ENCODE measurements at places on chromosomes 16 and 17. TPM values are rescaled to one million over a fixed set of nuclear protein-coding genes. Genes with fewer than 3 reads are reported as not detected.

The TNFSF13 gene
- total RNA-seq = 5.0 TPM

The P2RX1 gene
- 0.88 TPM for total RNA-seq

The CD79B gene
- 2.4 TPM for total RNA-seq

The SLC38A8 gene
- total RNA-seq = not detected

The ITGA2B gene
- not detected for total RNA-seq

The PRSS33 gene
- total RNA-seq = not detected

GRCh38 chr17:82536512-82537201, 17.1 kb downstream of the FOXK2 start:
- no peak for DNase-seq

DNA sequence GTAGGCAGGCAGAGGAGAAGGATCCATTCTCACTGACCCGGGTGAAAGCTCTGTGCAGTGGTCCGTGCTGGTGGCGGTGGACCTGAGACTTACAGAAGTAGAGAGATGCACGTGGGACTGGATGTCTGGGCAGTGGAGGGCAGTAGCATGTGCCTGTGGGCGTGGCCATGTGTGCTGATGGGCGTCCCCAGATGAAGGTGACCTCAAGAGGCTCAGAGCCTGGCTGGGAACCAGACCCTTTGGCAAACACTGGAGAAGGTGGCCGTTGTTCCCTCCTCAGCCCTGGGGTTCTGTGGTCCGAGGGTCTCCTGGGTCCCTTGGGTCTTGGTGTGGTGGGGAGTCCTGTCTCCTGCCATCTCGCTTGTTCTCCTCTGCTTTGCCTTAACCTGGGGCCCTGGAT, 15.6 kb downstream of the WSCD1 start:
- DNase-seq = no peak

DNA sequence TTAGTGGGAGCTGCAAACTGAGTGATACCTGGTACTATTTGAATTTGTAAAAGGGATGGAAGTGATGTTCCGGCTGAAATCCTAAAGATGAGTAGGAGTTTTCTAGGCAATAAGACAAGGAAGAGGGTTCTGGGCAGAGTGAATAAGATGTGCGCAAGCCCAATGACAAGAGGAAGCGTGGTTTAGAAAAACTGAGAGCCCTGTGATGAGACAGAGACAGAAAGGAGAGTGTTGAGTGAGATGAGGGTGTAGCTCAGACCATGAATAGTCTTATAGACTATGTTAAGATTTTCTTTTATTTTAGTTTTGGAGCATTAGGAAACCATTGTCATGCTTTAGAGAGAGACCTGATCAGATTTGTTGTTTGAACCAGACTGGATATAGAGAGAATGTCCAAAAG, 50.2 kb downstream of the COX10 start:
- no peak for DNase-seq

GRCh38 chr16:52963212-52963854, 89.4 kb downstream of the CHD9NB start:
- DNase-seq = no peak

- DNase-seq = no peak
Observed at GRCh38 chr16:4373909-4374742, 2.5 kb downstream of the VASN start.

GRCh38 chr16:86133847-86134375, 234.9 kb downstream of the IRF8 start:
- DNase-seq = no peak

- DNase-seq = no peak
Observed at GRCh38 chr16:83402160-83402814, 405.5 kb upstream of the HSBP1 start.

GRCh38 chr17:48593840-48594537, 410 bp upstream of the HOXB5 start:
- DNase-seq = peak; percentile 81

DNA sequence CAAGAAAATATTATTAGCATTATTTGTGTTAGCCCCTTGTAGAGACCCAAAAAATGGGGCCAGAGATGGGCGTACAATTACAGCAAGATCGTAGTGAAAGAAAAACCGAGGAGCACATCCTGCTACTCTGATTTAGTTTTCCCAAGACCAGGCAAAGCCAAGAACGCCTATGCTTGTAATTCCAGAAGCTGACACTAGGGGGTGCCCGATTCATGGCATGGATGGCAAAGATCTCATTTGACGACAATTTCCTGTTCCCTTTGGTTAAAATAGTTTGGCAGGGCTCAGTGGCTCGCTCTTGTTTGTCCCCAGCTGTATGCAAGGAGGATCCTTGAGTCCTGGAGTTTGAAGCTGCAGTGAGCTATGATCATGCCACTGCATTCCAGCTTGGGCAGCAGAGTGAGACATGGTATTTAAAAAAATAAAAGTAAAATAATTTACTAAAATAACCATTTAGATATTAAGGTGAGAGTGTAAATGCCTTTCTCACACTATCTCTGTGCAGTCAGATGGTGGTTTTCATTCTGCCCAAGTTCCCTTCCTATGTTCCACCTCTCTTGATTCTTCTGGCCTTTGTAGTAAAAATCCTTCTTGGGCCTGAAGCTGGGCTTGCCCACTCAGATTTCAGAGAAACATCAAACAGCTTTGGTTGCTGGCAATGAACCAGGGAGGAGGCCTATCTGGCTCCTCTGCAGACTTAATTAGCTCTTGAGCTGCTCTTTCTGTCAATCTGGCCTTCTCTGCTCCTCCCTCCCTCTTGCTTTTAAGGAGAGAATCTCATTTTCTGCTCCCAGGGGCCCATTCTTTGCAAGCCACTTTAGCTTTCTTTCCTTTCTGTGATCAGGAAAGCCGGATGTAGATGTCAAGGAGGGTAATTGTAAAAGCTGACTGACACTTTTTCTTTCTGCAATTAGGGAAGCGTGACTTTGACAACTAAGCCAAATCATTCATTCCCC, 31.2 kb downstream of the TMEM238L start:
- no peak for DNase-seq

GRCh38 chr16:74995986-74996385, 2.8 kb upstream of the ZNRF1 start:
- DNase-seq = no peak

GRCh38 chr17:77602062-77602746, 356.3 kb upstream of the TNRC6C start:
- no peak for DNase-seq

GRCh38 chr17:14341866-14342265, 41.0 kb downstream of the HS3ST3B1 start:
- DNase-seq = no peak

- no peak for DNase-seq
Observed at GRCh38 chr16:66211651-66212050, 154.8 kb upstream of the CDH5 start.

DNA sequence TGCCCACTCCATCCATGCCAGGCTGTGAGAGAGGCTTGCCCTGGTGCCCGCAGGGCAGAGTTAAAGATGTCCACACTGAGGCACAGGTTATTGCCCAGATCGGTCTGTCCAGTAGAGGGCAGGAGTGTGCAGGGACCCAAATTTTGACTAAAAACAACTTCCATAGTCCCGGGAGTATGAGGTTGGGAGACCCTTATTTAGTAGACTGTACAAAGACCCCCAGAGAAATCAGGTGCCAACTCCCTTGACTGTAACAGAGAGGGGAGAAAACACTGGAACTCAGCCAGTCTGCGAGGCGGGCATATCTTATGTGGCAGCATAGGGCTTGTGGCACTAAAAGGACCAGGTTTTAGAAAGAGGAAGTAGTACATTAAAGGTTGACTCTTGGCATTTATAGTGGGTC, 43.4 kb downstream of the HNF1B start:
- DNase-seq = peak; percentile 30

- peak; percentile 89 for DNase-seq
Observed at GRCh38 chr16:27367461-27368357, 34.3 kb upstream of the IL21R start.

GRCh38 chr16:67198238-67198734, 645 bp upstream of the ELMO3 start:
- peak; percentile 79 for DNase-seq

DNA sequence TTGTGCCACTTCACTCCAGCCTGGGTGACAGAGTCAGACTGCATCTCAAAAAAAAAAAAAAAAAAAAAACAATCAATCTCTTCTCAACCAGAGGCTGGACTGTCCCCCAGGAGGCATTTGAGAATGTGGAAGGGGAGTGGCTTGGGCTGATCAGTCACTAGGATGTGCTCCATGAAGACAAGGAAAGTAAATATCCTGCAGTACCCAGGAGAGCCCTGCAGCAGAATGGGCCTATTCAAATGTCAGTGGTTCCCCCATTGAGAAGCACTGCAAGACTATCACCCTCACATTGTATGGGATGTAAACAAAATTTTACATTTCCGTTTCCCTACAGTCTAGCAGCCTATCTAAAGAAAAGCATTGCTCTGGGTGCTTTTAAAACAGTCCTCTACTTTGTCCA, 70.3 kb downstream of the DNAH9 start:
- no peak for DNase-seq
